Activated CD4-positive, alpha-beta T cell treated with anti-CD3 and anti-CD28 coated beads, Interleukin-2, amount 10 ng/mL, durations not matched to agents 7 days and 5 days (primary cell): ENCODE measurements at places on chromosomes 2 and 18.

DNA sequence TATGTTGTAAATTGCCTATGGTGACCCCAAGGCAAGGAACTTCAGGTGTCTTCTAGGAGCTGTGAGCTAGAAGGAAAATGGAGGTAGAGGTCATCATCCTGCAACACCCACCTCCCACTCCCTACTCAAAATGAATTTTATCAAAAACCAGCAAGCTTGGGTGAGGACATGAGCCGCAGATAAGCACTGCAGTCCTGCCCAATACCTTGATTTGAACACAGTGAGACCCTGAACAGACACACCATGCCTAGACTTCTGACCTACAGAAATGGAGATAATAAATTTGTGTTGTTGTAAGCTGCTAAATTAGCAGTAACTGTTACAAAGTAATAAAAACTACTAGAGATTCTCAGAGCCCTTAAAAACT is 13.4 kb downstream of the MEX3C start:
- DNase-seq = no peak

DNA sequence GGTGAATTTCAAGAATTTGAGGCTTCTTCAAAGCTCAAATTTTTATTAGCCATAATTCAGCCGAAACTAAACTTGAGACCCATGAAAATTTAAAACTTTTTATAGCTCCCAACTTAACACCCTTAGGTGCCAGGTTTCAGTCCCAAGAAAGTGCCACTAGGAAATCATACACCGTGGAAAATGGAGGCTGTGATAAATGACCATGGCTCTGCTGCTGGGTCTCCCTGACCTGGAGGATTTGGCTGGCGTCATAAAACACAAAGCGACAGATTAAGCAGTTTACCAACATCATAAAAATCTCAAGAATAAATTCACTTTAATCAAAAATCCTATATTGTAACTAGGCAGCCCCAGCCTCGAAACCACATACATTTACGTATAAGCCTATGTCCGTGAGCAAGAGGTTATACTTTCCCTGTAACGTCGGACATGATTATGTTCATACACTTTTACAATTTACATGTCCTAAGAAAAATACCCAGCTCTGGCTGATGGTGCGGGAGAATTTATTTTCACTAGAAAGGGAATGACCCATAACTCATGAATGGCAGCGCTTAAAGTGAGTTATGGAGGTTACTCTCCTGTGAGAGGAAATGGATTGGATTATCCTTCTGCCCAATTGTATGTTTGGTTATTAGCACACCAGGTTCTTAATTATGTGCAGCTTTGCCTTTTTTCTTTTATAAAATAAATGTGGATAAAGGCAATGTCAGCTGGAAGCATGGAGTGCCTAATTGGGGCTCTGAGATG is 329.4 kb downstream of the AGPS start:
- DNase-seq = no peak

GRCh38 chr2:132757676-132758075 is 87.7 kb upstream of the LYPD1 start:
- DNase-seq = no peak

DNA sequence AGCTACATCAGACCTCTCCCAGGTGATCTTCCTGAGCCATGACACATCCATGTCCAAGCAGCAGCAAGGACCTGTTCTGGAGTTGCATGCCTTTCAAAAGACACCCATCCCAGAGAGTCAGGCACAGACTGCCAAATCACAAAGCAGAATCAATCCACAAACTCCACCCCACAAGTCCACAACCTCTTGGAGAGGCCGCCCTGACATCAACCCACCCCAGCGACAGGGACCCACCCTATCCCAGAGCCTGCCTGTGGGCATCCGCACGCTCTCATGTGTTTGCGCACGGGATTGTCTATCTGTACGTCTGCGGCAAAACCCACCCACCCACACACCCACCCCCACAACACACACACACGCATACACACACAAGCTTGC is 11.9 kb downstream of the SMAD7 start:
- no peak for DNase-seq

GRCh38 chr2:11387843-11388242 is 43.4 kb upstream of the ROCK2 start:
- DNase-seq = no peak

DNA sequence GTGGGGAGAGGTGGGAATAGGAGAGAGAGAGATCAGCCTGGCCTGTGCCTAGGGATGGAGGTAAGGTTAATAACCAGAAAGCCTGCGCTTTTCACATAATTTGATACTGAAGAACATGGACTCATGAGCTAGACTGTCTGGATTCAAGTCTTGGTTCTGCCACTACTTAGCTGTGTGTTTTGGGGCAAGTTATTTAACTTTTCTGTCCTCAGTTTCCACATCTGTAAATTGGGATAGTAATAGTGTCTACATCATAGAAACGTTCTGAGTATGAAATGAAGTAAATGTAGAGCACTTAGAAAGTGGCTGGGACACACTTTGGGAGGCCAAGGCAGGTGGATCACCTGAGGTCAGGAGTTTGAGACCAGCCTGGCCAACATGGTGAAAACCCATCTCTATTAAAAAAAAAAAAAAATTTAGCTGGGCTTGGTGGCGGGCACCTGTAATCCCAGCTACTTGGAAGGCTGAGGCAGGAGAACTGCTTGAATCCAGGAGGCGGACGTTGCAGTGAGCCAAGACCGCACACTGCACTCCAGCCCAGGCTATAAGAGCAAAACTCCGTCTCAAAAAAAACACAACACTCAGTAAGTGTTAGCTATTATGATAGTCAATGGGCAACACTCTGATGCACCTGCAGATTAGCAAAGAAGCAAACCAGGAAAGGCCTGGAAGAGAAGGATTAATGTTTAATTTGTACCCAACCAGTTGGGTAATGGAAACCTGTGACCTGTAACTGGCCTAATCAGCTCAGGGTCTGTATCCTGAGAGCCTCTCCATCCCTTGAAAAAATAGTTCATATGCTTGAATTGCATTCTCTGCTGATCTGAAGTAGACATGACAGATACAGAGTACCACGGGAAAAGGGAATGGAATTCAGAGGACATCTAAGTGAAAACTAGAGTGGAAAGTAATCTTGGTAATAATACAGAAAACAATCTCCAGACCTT is 6.8 kb downstream of the GALM start:
- DNase-seq = no peak

- no peak for DNase-seq
These were observed 22.4 kb downstream of the LRRFIP1 start for GRCh38 chr2:237649541-237650454.

DNA sequence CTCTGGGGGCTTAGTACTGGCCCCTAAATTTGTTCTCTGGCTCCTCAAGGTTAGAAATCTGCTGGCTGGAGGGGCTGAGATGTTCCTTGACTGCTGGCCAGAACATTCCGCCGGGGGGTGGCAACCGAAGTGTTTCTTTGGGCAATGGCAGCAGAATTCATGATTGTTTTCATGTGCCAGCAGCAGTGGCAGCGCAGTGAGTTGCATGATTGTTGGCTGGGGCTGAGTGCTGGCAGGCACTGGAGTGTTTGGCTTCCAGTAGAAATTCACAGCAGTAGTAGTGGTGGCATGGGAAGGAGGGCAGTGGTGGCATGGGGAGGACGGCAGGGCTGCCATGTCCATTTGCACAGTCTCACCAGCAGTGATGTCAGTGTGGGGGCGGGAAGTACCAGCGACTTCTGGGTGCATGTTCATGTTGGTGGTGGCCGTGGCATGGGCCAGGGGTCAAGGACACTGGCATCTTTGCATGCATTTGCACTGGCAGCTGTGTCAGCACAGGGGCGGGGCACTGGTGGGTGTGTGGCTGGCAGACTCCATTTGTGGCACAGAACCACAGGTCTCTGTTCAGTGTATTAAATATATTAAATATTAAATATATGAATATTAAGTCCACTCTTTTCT is 130.6 kb upstream of the CDH7 start:
- no peak for DNase-seq

GRCh38 chr18:63318889-63319382 is 633 bp downstream of the BCL2 start:
- no peak for DNase-seq

- no peak for DNase-seq
These were observed 56.5 kb downstream of the KCNE4 start for GRCh38 chr2:223108351-223109050.

- no peak for DNase-seq
These were observed 93.0 kb upstream of the ODC1 start for GRCh38 chr2:10541081-10541480.

- DNase-seq = no peak
These were observed 58.2 kb downstream of the HS6ST1 start for GRCh38 chr2:128260239-128261138.

DNA sequence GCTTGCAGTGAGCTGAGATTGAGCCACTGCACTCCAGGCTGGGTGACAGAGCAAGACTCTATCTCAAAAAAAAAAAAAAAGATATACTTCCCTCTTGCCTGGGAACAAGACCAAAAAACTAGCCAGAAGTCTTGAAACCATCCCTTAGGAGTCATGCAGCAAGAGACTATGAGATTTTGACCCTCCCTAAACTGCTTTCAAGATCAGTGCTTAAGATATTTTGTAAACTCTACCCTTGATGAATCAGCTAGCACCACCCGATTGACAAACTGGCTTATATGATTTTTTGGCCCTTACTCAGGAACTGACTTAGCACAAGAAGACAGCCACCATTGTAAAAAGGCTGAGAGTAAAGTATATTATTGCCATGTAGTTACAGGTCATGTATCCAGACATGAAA is 3.8 kb downstream of the SULT1C3 start:
- no peak for DNase-seq

DNA sequence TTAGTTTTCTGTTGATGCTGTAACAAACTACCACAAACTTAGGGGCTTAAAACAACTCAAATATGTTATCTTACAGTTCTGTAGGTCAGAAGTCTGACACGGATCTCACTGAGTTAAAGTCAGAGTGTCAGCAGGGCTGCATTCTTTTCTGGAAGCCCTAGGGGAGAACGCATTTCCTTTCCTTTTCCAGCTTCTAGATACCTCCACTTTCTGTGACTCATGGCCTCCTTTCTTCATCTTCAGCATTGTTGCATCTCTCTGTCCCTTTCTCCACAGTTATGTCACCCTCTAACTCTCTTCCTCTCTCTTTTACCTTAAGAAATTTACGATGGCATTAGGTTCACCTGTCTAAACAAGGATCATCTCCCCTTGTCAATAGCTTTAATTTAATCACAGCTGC is 13.3 kb upstream of the PPP4R1 start:
- DNase-seq = no peak

DNA sequence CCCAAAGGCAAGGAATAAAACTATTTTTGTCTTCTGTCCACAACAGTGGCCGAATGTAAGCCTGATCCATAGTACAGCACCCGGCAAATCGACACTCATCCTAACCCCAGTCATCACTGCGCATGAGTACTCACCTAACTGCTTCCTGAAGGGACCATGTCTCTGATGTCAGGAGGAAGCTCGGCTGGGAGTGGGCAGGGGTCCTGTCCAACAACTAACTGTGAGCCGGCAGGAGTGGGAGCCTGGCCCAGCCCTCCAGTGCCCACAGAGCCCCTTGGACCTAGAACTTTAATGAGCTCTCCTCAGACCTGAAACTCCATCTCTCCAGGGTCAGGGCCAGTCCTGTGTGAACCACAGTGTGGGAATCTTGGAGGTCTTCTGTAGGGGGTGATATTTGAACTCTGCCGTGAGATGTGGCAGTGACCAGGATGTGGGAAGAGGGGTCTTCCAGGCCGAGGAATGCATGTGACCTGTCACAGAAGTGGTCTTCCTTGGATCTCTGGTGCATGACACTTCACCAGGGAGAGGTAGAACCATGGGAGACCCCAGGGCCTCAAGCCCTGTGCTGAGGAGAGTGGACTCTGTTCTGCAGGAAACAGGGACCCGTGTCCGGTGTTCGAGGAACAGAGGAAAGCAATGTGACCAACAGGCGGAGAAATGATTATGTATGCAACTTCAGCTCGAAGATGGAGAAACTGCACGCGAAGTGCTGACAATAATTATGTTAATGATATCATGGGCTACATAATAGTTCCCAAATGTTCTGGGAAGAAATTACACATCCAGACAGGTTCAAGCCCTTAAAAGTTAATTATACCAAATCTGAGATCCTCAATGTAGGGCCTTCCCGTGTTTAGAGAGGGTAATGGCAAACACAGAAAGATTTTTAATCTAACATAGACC is 240.1 kb upstream of the HDAC4 start:
- no peak for DNase-seq

- no peak for DNase-seq
These were observed 75.7 kb upstream of the CDCA7 start for GRCh38 chr2:173278794-173279526.

- DNase-seq = peak; percentile 54
These were observed 248.5 kb downstream of the CDH20 start for GRCh38 chr18:61581578-61582201.

- DNase-seq = no peak
These were observed 285.1 kb downstream of the SS18 start for GRCh38 chr18:25805323-25805722.

DNA sequence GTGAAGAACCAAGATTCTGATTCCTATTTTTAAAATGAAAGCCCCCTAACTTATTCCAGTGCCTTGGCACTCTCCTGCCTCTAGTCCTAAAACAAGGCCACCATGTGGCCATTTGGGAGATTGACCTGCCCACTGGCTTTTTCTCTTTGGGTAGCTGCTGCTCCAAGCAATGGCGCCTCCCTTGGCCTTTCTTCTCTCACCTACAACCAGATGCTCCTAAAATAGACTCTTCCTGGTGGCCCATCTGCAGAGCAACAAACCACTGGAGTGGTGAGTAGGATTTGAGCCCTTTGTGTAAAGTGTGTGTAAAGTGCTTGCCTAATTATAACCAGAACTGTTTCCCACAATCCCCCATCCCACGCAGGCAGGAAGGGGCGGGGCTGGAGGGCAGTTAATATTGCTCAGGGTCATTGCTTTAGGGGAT is 114.2 kb downstream of the FHOD3 start:
- DNase-seq = no peak

GRCh38 chr2:54557601-54558187 is 101.6 kb downstream of the SPTBN1 start:
- peak; percentile 72 for DNase-seq

GRCh38 chr18:45324101-45324494 is 291.2 kb upstream of the SLC14A2 start:
- DNase-seq = no peak

GRCh38 chr2:39550701-39551285 is 113.7 kb upstream of the MAP4K3 start:
- DNase-seq = no peak

GRCh38 chr18:58067601-58068000 is 23.6 kb downstream of the NEDD4L start:
- no peak for DNase-seq

DNA sequence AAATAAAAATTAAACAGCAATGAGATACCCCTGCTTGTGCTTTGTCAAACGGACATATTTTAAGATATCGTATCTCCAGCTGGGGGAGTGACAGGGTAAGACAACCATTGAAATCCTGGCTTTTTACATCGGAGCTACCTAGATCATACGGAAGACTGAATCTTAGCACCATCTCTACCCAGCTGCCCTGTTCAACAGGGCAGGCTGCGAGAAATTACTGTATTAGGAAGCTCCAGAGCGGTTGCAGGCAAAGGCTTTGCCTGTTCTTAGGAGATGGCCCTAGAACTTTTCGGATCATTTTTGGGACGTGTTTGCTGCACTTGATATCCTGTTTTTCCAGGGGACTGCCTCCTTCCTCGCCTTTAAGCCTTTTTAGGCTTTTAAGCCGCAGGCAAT is 2.0 kb upstream of the PRKCE start:
- no peak for DNase-seq
